Stromal cell of bone marrow (primary cell): ENCODE measurements at places on chromosomes 4 and X.

DNA sequence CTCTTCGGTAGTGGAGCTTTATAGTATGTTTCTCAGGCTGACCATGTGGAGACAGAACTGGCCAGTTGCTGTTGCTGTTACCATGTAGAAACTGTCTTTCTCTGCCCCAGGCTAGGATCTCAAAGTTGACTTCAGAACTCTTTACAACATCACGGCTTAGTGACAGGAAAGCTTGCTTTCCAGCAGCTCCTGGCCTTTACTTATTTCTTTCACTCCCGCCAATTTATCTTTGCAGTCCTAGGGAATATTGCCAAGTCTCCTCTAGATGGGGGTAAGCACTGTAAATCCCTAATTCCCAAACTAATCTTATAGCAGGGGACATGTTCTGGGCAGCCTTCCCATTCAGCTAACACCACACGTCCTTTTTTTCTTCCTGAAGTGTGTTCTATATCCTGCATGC, 631.6 kb downstream of the SPRY1 start:
- DNase-seq: no peak

GRCh38 chr4:128573781-128574508, 235.6 kb upstream of the JADE1 start:
- peak; percentile 38 for DNase-seq

DNA sequence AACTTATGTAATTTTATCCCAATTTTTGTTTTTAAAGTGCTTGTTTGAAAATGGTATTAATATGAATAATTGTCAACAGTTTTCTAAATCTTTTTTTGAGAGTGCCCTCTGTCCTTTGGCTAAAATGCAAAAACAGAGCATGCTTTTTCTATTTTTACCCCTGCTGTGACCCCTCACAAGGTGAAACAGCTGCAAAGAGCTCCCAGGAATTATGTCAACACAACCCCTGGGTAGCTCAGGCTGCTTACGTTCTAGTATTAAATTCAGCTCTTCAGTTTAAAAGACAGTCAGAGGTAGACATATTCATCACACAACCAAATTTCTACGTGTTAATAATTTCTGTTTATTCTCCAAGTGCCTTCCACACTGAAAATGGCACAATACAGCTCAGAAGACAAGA, 367.5 kb downstream of the PRDM5 start:
- DNase-seq: no peak

- no peak for DNase-seq
Measured at GRCh38 chr4:41069838-41070237, 144.5 kb downstream of the APBB2 start.

- no peak for DNase-seq
Measured at GRCh38 chrX:153944800-153945150, 332 bp upstream of the RENBP start.

DNA sequence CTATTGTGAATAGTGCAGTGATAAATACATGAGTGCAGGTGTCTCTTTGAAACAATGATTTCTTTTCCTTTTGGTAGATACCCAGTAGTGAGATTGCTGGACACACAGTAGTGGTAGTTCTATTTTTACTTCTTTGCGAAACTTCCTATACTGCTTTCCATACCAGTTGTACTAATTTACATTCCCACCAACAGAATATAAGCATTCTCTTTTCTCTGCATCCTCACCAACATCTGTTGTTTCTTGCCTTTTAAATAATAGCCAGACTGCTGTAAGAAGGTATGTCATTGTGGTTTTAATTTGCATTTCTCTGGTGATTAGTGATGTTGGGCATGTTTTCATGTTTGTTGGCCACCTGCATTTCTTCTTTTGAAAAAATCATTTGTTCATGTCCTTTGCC, 105.9 kb downstream of the COL4A6 start:
- DNase-seq: no peak

DNA sequence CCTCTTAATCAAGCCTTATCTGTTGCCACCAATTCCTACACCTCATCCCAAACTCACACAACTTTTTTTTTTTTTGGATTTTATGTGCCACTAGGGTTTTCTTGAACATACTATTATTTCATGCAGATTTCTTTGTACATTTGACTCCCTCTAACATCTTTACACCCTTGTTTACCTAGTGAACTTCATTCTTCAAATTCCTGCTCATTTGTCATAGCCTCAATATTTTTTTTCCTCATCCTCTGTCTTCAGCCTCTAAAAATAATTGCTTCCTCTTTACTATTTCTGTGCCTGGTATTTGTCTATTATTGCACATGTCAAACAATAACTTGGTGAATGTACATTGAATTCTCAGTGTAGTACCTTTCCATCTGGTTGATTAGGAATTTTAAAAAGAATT, 22.0 kb downstream of the NBDY start:
- DNase-seq: no peak

DNA sequence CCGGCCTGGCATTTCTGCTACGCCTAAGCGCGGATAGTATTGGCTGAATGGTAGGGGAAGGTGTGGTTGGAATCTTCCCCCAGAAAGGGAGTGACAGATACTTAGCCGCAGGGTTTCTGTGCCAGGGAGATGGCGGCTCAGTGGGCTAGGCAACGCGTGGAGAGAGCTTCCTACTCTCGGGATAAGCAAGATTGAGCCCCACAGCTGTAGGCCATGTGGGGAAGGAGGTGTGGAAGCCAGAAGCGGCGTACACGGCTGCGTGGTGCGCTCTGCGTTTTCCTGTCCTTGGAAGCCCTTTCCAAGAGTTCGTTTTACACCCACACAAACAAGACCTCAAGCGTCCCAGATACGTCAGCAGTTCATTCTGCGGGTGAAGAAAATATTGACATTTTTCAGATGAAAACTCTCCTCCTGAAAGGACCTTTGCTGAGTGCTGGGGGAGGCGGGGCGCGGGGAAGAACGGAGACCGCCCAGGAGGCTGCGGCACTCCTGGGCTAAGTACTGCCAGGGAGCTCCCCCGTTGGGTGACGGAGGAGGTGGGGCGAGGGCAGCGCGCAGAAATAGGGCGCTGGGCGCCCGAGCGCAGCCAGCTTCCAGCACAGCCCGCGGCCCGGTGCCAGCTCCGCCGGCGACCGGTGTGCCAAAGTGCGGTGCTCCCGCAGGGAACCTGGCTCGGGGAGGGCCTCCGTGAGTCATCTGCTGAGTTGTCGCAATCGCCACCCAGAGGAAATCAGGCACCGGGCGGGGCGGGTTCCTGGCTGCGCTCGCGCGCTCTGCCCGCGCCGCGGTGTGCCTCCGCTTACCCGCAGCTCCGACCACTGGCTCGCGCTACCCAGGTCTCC, at the start of gene GPAT3:
GPAT3 (plus strand) TSS at position 589 of the 842 bp plus-strand sequence. CDS start 515 bp downstream, outside the sequence.
- DNase-seq: no peak

- peak; percentile 21 for DNase-seq
Measured at GRCh38 chrX:23575281-23575680, 92.0 kb upstream of the PRDX4 start.

DNA sequence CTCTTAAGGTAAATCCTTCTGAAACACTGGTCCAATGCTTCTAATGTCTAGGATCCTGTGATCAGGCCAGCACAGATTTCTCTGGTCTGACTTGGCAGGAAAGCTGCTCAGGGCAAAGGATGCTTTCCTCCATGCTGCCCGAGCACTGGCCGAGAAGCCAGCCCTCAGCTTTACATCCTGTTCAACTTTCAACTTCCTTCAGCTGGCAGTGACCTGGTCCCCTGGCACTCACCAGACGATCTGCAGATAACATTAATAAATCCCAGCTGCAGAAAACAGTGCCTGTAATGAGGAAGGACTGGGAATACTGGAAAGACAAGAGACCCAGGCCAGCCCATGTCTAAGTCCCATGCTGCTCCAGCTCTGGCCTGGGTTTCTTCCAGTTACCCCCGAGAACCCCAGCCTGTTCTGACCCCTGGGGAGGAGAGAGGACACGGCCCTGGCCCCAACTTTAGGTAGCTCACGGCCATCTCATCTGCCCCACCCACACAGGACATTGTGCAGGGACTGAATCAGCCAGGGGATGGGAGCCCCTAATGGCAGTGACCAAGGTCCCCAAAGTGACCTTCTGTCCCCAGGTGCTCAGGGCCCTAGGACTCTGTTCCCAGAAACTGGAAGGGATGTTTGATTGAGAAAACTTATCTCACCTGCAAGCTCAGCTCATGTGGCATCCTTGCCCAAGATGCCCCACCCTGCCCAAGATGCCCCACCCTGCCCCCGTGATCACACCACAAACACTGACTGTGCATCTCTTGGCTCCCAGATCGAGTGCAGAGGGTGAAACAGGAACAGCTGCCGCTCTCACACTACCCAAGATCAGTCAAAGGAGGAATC, 28.0 kb downstream of the JAKMIP1 start:
- no peak for DNase-seq

DNA sequence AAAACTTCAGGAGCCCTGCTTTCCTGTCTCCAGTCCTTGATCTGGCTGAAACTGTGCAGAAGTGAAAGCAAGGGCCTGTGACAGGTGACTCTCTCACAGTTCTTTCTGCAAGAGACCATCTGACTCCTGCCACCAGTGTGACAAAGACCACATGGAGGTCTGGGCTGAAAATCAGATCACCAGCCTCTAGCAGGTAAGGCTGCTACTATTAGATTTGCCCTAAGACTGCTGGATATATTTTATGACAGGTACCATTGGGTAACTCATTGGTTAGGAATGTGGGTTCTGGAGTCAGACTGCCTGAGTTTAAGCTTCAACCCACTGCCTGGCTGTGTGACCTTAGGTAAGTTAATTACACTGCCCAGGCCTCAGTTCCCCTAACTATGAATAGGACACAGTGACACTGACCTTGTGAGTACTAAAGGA, 163.3 kb upstream of the SLC7A11 start:
- DNase-seq: no peak
